ENCODE measurements at places on chromosomes 3 and 15. TPM values are rescaled to one million over a fixed set of nuclear protein-coding genes. Genes with fewer than 3 reads are reported as not detected.

Gene TARS3
- 13.9 TPM for total RNA-seq

Gene ALS2CL
- 4.5 TPM for total RNA-seq

Gene HGD
- 2.0 TPM for total RNA-seq

Gene FANCD2OS
- not detected for total RNA-seq

Gene VPS13C
- 100 TPM for total RNA-seq

Gene MUC20
- 3.1 TPM for total RNA-seq

Gene CTXN2
- total RNA-seq: not detected

Gene TEX55
- not detected for total RNA-seq

Gene ZPLD1
- not detected for total RNA-seq

Gene GASK1A
- not detected for total RNA-seq

Gene MGLL
- 2.1 TPM for total RNA-seq

Gene MYEF2
- total RNA-seq: 34.5 TPM

Gene ZBTB47
- total RNA-seq: 1.1 TPM

Gene TLR9
- total RNA-seq: 1.6 TPM

Gene CHRD
- not detected for total RNA-seq

Gene ZNF385D
- not detected for total RNA-seq

Gene AADACL2
- total RNA-seq: not detected

Gene SNX22
- 1.1 TPM for total RNA-seq

Gene PLA2G4F
- total RNA-seq: not detected

Gene TYRO3
- 0.22 TPM for total RNA-seq

Gene SERINC4
- total RNA-seq: 0.14 TPM

Gene KCNMB3
- total RNA-seq: 2.2 TPM

Gene CLN6
- total RNA-seq: 42.1 TPM

Gene RAB8B
- 111 TPM for total RNA-seq

Gene NDN
- total RNA-seq: 3.0 TPM

Gene ZMAT3
- total RNA-seq: 21.1 TPM

Gene SYNPR
- not detected for total RNA-seq

Gene IL17RD
- total RNA-seq: not detected

Gene MAP2K5
- total RNA-seq: 25.8 TPM

Gene LMAN1L
- 0.37 TPM for total RNA-seq

Gene COL7A1
- 1.6 TPM for total RNA-seq

Gene SERPINI1
- 2.4 TPM for total RNA-seq

Gene NCK1
- 42.2 TPM for total RNA-seq

Gene EFCC1
- total RNA-seq: 0.14 TPM

Gene ROPN1
- not detected for total RNA-seq

Gene LRTM1
- not detected for total RNA-seq

Gene GOLGA8T
- total RNA-seq: 1.5 TPM

Gene SLC9A9
- total RNA-seq: 13.2 TPM

Gene SEMA7A
- total RNA-seq: 15.2 TPM

Gene CHRM5
- total RNA-seq: not detected

Gene CADPS
- not detected for total RNA-seq

Gene ANAPC13
- 26.9 TPM for total RNA-seq

Gene C2CD4A
- not detected for total RNA-seq

Gene MEGF11
- not detected for total RNA-seq

Gene RPP25
- total RNA-seq: 3.5 TPM

Gene HCN4
- not detected for total RNA-seq

Gene AGBL1
- not detected for total RNA-seq

Gene CCDC191
- 2.7 TPM for total RNA-seq

Gene LCTL
- total RNA-seq: not detected

Gene MUSTN1
- total RNA-seq: 1.3 TPM

Measured in activated naive CD8-positive, alpha-beta T cell treated with anti-CD3 and anti-CD28 coated beads, Interleukin-2, amount 10 ng/mL, durations not matched to agents 7 days and 5 days (primary cell).